LoVo (cell line): ENCODE measurements at places on chromosomes 11 and 22.

DNA sequence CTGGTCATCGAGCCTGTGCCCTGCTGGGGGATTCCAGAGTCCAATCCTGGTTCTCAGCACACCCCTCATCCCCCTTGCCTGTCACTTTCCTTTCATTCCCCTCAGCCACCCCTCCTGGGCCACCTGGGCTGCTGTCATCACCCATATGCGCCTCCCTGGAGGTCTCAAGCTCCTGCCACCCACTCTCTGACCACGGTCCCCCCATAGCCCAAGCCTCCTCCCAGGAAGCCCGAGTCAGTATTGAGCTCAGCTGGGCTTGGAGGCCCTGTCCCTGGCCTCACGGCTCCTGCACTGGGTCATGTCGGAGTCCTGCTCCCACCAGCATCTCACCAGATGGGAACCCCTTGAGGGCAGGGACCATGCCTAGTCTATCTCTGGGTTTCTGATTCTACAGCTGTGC is 44.6 kb downstream of the NFAM1 start:
- DNase-seq = no peak

DNA sequence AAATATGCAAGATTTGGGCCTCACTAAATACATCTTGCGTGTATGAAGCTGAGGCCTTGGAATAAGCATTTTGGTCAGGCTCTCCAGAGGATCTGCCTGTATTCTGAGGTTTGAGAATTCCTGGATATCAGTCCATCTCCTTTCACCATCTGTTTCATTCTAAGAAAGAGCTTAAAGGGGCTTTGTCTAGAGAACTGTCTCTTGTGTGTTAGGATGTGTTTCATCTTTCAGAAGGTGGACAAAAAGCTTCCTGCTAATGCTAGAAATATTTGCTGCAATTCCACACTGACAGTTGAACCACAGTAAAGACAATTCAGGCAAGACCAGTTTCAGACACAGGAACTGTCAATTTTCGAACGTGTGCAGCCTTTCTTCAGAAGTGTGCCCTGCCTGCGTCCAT is 185.4 kb downstream of the DBX1 start:
- no peak for DNase-seq

DNA sequence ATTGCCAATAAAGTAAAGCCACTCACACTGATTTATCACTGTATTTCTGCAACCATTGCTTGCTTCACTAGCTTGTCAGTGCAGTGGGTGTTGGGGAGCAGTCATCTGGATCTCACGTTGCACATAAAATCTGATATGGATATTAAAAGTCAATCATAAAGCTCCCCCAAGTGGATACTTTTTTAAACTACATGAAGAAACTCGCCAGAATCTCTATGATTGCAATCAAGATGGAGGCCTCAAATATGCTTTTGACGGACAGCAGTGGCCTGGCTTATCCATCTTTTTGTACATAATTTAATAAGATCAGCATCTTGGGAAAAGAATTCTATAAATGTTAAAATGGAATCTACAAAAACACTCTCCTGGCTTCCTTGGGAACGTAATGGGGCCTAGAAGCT is 137.7 kb downstream of the WT1 start:
- peak; percentile 37 for DNase-seq

GRCh38 chr11:128315933-128316332 is 271.4 kb downstream of the ETS1 start:
- no peak for DNase-seq

- peak; percentile 90 for DNase-seq
Measured at GRCh38 chr11:65134240-65134951, at the start of gene SYVN1. Gene SYVN1, minus strand, starts transcription at chr11:65134519. Its CDS starts 918 bp downstream, at chr11:65133601.

DNA sequence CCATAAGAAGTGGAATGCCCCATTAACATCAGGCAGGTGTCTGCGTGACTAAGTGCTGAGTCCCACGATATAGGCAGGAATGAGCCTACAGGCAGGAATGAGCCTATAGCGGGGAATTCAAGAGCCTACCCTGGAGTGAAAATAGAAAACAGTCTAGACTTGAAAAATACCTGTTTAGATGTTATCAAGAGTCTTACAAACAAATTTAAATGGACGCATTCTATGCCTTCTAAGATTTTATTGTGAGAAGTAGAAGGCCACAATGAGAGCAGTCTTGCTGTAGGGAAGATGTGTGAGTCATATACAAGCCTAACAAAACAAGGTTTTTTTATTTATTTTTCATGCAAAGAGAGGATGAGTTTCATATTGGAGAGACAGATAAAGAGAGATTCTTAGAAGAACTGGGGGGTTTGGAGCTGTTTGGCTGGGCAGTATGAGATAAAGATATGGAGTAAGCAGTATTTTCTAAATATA is 200.8 kb upstream of the ZC3H12C start:
- no peak for DNase-seq

DNA sequence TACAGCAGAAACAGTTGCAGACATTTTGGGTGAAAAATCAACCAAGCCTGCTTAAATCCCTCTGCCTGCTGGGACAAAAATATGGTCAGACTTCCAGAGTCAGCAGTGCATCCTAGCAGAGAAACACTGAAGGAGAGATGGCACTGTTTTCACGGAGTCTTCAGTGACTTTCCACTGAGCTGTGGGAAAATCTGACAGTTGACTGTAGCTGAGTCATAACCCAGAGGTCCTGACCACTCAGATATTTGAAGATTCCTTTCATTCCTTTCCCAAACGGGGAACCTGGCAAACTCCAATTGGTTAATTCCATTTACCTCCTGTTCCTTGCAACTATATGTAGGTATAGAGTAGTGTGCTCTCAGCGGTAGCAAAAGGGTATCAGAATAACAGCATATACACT is 20.9 kb upstream of the UPB1 start:
- peak; percentile 30 for DNase-seq

DNA sequence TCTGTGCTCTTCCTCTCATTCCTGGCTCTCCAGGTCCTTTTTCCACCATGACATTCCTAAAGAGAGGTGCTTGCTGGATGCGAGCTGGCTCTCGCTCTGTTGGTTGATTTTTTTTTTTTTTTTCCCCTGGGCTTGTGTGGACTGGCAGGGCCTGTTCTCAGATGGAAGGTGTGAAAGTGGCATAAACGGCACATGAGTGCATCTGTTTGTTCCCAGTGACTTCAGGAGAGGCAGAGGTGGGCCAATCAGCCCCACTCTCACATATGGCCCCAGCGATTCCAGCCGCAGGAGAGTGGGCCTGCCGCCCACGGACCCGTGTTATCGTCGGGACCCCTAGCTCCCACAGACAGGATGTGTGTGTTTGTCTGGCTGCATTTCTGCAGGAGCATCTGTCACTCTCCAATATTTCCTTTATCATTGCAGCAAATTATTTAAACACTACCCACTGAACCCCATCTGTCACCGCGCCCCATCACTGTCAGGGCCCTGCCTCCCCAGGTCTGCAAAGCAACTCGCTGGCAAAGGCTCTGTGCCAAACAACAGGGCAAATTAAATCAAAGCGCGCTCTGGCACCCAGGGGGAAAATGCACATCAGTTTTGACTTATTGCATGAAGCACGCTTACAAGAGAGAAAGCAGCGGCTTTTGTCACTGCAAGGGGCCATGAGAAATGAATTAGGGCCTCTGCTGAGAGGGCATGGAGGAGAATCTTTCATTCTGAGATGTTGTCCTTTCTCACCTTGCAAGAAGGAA is 886.3 kb downstream of the NTM start:
- no peak for DNase-seq

GRCh38 chr11:67032830-67033551 is 10.1 kb downstream of the SYT12 start:
- no peak for DNase-seq

- DNase-seq = no peak
Measured at GRCh38 chr11:119993722-119994121, 144.2 kb downstream of the TRIM29 start.

- no peak for DNase-seq
Measured at GRCh38 chr22:27687984-27688545, 113.5 kb downstream of the MN1 start.

GRCh38 chr22:49763138-49763537 is 64.5 kb downstream of the BRD1 start:
- DNase-seq = no peak

GRCh38 chr11:73999581-74000306 is 9.1 kb downstream of the UCP3 start:
- no peak for DNase-seq

- DNase-seq = no peak
Measured at GRCh38 chr22:32786027-32786418, 15.5 kb upstream of the TIMP3 start.

GRCh38 chr22:46742576-46743221 is 4.6 kb upstream of the CERK start:
- peak; percentile 90 for DNase-seq

- peak; percentile 71 for DNase-seq
Measured at GRCh38 chr11:86134580-86135318, 65.9 kb upstream of the PICALM start.

DNA sequence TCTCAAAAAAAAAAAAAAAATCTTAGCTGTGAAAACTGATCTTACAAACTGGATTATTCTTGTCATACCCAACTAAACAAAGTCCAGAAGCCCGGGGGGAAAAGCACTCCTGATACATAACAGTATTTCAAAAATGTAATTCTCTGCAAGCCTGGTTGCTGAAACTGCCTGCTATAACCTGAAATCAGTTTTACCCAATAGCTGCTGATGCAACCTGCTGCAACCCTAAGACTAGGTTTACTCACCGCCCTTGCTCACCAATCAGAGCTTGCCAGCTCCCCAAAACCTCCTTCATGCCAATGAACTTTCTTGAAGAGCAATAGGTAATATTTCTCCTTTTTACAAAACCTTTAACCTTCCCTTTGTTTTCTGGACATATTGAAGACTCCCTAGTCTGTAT is 12.4 kb downstream of the FGF19 start:
- DNase-seq = peak; percentile 68

GRCh38 chr22:33684087-33684486 is 236.2 kb downstream of the LARGE1 start:
- DNase-seq = no peak

DNA sequence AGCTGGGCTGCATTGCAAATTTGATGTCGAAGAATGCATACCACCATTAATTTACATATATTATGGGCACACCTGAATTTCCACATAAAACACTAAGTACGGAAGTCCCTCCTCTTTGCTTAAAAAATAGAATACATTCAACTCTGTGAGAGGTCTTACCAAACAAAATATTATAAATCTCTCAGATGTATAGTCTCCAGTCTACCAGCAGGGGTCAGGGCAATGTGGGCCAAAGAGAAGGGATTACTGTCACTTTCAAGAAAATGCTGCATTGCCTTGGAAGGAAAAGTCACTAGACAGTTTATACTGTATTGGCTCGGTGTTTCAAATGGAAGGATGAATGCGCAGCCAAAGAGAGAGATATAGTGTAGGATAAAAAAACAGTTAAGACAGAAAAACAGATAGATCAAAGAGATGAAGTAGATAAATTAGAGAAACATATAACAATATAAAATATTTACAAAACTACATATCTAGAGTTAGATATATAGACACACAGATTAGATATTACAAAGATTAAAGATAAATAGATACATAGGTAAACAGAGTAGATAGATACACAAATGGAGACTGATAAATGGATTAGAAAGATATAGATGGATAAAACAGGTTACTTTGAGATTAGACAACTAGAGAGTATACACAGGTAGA is 20.9 kb downstream of the SERGEF start:
- peak; percentile 45 for DNase-seq

DNA sequence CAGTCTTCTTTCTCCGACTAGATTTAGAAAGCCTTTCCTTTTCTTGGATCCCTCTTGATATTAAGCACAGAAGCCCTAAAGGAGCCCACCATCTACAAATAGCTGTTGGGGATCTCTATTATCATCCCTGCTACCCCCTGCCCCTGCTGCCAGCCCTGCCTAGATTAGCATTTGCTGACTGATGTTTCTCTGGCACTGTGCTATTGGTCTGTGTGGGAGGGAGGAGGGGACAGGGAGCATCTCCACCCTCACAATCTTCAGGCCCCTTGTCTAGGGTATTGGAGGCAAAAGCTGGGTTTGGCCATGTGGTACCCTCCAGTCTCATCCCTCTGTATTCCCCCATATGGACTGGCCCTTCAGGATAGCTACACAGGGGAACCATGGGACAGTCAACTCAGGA is 6.2 kb downstream of the USH1C start:
- DNase-seq = no peak

GRCh38 chr22:37179622-37180420 is 8.2 kb downstream of the C1QTNF6 start:
- no peak for DNase-seq

DNA sequence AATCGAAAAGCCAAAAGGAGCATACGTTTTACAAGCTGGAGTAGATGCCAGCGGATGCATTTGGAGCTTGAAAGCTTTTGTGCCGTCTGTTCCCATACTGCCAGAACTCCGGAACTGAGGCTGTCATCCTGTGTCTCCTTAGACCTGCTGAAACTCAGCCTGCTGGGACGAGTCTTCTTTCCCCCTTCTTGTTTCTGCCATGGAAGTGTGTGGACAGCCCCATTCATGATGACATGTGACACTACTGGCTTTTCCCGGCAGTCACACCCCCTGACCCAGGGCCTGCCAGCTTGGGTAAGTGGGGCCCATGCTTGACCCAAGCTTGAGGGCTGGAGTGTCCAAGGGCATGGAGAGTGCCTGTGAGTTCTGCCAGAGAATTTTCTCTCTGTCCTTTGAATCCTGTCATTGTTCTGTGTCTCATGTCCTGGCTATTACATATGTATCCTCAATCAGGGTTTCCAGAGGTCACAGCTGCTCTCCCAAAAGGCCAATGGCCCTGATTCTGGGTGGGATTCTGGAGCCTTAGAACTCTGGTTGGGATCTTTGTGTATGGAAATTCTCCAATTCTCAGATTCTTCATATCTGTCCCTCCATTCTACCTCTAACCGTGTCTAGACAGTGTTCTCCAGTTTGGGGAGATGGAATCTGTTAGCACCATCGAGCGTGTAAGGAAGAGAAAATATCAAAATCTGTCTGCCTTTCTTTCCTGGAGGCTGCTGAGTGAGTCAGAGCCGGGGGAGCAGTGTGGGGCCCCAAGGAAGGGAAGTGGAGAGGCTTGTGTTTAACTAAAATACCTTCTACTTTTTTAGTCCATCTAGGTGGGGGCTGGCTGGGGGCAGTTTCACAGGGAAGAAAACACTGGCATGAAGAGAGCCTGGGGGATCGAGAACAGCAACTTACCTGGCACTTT is 73.2 kb downstream of the KIAA1671 start:
- no peak for DNase-seq

DNA sequence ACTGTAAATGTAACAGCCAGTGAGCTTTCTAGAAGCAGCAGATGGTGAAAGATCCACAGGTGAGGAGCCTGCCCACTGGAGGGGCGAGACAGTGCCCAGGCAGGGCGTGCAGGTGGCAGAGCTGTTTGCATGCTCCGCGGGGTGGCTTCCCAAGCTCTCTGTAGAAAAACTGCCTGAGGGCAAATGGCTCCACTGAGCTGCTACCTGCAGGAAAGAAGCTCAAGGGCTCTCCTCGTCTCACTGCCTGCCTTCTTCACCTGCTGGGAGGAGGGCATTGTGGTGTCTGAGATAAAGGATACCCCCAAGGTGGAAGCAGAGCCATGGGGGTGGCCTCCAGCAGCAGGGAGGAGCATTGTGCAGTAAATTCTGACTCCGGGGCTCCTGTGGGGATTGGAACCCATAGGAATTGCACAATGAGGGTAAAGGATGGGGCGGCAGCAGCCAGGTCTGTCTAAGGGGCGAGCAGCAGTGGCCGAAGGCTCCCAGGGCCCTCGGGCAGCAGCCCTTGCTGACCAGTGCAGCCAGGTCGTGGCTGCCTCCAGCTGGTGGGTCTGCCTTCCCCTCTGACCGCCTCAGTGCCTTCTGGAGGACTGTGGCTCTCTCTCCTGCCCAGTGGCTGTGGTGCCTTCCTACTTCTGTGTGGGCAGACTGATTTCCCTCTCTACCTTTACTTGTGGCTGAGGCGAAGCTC is 28.0 kb upstream of the CABP7 start:
- DNase-seq = no peak

GRCh38 chr11:65505466-65506289 is 6.8 kb downstream of the MALAT1 start:
- no peak for DNase-seq

GRCh38 chr11:70505331-70505731 is 107.0 kb downstream of the CTTN start:
- DNase-seq = no peak
